Effector memory CD8-positive, alpha-beta T cell (primary cell): ENCODE measurements at places on chromosomes 1 and 21.

- DNase-seq = no peak
- peaks cover 11% of the 10 kb centered on the region for H3K27me3 ChIP-seq
- H3K4me3 ChIP-seq = no peak overlapping the region
- no peaks in the 10 kb centered on the region for H3K4me1 ChIP-seq
Observed at GRCh38 chr1:43319288-43319687, 18.3 kb upstream of the MPL start.

DNA sequence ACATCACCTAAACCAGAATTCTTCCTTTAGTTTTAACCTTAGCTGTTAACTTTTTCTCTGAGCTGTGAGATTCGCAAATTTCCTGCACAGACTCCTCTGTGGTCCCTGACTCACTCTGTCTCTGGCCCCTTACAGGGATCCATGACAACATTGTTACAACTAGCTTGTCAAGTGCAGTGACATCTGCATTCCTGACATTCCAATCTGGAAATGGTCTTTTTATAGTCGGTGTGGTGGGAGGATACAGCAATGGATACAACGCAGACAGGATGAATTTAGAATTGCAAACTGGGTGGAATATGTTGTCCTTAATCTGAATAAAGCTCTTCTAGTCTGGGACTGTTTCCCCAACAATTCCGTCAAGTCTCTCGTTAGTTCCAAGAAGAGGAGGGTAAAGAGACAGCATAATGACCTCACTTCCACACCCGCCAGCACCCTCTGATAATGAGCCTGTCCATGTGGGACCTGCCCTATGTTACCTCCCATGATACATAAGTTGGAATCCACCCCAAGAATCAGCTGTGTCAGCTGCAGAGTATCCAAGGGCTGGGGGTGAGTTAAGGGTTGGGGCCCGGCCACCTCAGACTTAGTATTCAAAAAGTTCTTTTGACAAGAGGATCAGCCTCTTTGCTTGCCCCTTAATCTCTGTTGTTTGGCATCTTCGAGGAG is 49.4 kb downstream of the ILDR2 start:
- H3K36me3 ChIP-seq = no peaks in the 10 kb centered on the region
- no peaks in the 10 kb centered on the region for H3K4me1 ChIP-seq
- no peak for DNase-seq
- no peak overlapping the region for H3K27ac ChIP-seq
- H3K4me3 ChIP-seq = no peak overlapping the region

GRCh38 chr1:40824591-40825434 is 37.4 kb downstream of the CITED4 start:
- no peak overlapping the region for H3K4me3 ChIP-seq
- peak overlapping the region; percentile 76 for H3K27ac ChIP-seq
- no peaks in the 10 kb centered on the region for H3K27me3 ChIP-seq
- DNase-seq = no peak
- H3K36me3 ChIP-seq = no peaks in the 10 kb centered on the region

GRCh38 chr1:53893999-53894636 is at the start of gene DIO1:
Gene DIO1, plus strand, starts transcription at chr1:53894187. Its CDS starts 24 bp downstream, at chr1:53894211.
- no peak for DNase-seq
- no peak within 1 kb of the TSS for H3K27ac ChIP-seq
- no peaks in the 10 kb centered on the region for H3K27me3 ChIP-seq
- H3K4me3 ChIP-seq = no peak within 1 kb of the TSS
- H3K36me3 ChIP-seq = peaks cover 3% of the 10 kb centered on the region

GRCh38 chr1:67094191-67094590 is 40.2 kb upstream of the SLC35D1 start:
- DNase-seq = no peak
- no peak overlapping the region for H3K4me3 ChIP-seq
- H3K27ac ChIP-seq = no peak overlapping the region
- H3K36me3 ChIP-seq = no peaks in the 10 kb centered on the region
- peaks cover 37% of the 10 kb centered on the region for H3K27me3 ChIP-seq
